DND-41 (cell line): ENCODE measurements at places on chromosomes 1 and 21.

GRCh38 chr1:198681831-198682759 is 43.3 kb downstream of the PTPRC start:
- DNase-seq, result peak; percentile 92

DNA sequence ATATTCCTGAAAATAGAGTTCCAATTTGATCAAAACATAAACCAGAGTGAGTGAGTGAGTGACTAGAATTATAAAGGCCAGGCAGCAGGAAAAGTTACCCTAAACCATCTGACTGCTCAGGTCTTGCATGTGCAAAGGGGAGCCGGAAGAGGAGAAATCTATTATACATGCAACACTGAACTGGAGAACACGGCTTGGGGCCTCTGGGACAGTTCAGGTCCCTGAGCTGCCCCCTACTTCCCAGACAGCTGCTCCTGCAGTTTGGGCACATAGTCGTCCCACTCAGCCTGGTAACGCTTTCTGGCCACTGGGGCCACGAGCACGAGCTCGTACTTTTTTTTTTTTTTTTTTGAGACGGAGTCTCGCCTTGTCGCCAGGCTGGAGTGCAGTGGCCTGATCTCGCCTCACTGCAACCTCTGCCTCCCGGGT is 40.1 kb downstream of the PTPRC start:
- no peak for DNase-seq

- DNase-seq, result no peak
Measured at GRCh38 chr1:159581422-159581821, 6.2 kb upstream of the APCS start.

GRCh38 chr1:245378311-245378722 is 223.5 kb downstream of the KIF26B start:
- peak; percentile 94 for DNase-seq

DNA sequence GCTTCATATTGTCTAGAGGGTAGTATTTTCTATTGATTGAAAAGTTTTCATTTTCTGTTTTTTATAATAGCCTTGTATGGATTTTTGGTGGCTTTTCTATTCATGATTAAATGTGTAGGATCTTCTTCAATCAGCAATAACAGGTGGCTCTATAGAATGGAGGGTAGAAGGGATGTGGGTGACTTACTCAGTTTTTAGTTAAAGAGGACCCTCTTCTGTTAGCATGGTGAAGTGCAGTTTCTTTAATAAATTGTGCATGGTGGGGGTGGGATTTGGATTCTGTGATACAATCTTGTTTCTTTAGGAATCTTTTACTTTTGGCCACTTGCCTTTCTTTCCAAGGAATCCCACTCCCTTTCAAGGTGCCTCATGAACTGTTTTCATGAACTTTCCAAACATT is 64.7 kb downstream of the SLC35A3 start:
- DNase-seq, result no peak

DNA sequence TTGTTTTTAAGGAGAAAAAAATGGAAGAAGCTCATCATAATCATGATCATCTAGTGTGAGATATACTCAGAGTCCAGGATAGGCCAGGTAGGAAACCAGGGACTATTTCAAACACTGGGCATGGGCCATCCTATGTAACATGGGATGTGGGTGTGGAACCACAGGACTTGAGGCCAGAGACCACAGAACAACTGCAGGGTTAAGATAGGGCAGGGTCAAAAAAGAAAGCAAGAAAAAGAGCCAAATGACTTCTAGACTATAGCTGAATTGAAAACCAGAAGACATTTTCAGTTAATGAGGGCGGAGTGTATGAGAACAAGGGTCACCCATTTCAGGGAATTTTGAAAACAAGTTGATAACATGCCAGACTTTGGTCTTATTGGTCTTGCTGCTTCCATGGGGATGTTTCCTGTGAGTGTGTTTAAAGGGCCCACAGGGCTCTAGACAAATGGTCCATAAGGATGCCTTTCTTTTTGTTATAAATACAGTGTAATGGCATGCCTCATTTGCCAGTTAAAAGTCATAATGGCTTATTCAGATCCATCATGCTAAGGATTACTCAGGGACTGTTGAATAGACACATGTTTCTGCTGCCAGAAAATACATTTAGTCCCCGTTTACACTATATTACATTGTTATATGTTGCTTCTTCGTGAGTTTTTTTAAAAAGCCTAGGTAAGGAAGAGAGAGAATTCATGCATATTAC is 182.0 kb upstream of the C21orf91 start:
- no peak for DNase-seq

- no peak for DNase-seq
Measured at GRCh38 chr1:91014475-91014874, 7.4 kb downstream of the ZNF644 start.

GRCh38 chr1:110506541-110506940 is 12.4 kb downstream of the KCNA10 start:
- DNase-seq, result no peak

DNA sequence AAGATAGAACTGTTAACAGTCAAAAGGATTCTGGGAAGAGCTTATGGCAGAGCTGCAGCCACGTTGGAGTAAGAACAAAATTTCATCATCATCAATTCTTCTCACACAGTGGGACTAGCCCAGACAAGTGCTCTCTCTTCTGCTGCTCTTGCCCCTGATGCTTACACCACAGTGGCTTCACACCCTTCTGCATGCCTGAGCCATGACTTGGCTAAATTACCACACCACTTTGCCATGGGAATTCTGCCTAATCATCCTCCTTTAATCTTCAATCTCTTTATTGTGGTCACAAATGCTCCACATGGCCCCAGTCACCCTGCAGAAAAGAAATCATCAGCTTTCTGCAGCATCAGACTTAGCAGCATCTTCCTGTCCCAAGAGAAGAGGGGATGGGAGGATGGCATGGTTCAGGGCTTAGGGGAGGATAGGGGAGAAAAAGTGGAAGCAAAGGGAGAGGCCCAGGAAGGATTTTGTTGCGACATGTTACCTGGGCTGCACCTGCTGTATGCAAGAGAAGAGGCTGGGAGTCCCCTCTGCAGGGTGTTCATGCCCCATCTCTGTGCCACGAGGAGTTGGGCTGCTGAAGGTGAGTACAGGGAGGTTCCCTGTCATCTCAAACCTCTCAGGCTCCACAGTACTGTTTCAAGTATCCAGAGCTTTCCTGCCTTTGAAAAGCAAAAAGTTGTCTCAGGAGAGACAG is 9.0 kb upstream of the RPTN start:
- DNase-seq, result peak; percentile 12

DNA sequence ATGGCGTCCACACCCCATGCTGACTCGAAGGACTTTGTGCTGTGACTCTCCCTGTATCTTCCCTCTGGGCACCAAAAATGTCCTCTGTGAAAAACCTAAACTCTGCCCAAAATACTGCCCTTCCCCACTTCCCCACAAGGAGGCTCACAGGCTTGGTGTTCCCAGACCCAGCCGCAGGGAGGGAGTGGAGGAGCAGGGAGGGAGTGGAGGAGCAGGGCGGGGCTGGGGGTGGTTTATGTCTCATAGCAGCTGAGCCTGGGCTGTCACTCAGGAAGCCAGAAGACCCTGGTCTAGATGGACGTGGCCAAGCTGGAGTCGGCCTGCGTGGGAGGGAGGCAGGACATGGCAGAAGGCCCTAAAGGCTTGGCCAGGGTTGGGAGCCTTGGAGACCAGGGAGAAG is 461.7 kb downstream of the PTPRU start:
- DNase-seq, result peak; percentile 7
